ENCODE measurements at places on chromosomes 11 and 22.

DNA sequence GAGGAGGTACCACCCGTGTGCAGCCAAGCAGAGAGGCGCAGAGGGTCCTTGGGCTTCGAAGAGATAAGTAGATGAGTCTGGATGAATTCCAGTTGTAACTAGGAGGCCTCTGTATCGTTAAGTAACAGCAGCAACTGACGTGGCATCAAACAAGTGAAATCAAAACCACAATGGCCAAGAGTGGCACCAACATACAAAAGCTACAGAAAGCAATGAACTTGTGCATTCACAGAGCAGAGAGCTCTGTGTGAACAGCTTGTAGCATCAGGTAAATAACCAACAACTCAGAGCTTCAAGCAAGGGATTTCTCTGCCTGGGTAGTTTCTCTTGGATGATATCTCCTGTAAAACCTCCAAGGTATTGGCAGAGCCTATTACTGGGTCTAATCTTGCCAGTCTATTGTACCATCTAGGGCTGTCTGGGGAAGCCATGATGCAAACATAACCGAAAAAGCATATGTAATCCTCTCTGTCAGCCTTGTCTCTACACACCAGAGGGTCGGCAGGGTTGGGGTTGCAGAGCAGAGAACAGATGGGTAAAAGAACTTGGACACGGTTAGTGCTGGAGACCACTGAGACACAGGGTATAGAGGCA lies 83.1 kb upstream of the USP47 start:
- DNase-seq = no peak

DNA sequence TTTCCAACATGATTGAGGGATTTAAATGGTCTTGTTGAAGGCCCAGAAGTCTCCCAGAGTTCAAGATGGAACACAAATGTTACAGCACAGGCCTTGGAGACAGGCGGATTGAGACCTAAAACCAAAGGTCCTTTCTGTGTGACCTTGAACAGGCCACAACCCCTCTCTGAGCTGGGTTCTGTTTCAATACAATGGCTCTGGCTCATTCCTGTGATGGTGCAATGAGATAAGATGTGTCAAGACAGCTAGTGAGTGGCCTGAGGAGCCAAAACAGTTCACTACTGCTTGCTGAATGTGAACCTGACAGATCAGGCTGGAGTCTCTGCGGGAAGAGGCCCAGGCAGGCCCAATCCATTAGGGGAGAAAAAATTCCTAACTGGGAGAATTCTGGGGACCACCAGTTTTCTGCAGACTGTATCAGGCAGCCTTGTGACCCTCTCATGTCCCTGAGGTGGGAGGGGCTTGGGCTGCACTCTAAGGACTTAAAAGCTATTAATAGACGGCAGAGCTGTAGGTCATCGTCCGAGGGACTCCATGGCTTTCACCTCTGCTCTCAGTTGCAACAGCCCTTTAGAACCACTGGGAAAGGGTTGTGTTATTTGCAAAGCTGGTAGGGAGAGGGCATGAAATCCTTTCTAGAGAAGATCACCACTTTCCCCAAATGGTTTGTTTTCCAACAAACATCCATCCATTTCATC lies 126.1 kb upstream of the TEAD1 start:
- no peak for DNase-seq

DNA sequence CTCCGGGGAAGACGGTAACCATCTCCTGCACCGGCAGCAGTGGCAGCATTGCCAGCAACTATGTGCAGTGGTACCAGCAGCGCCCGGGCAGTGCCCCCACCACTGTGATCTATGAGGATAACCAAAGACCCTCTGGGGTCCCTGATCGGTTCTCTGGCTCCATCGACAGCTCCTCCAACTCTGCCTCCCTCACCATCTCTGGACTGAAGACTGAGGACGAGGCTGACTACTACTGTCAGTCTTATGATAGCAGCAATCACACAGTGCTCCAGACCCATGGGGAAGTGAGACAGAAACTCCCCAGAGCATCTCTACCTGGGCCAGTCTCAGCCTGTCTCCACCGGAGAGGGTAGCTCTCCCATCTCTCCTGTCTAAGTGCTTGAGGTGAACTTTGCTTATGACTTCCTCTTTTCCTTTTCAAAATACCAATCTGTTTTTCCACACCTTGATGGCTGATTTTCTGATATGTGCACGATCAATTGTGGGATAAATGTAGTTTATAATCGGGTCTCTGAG lies 48.5 kb upstream of the VPREB1 start:
- no peak for DNase-seq

DNA sequence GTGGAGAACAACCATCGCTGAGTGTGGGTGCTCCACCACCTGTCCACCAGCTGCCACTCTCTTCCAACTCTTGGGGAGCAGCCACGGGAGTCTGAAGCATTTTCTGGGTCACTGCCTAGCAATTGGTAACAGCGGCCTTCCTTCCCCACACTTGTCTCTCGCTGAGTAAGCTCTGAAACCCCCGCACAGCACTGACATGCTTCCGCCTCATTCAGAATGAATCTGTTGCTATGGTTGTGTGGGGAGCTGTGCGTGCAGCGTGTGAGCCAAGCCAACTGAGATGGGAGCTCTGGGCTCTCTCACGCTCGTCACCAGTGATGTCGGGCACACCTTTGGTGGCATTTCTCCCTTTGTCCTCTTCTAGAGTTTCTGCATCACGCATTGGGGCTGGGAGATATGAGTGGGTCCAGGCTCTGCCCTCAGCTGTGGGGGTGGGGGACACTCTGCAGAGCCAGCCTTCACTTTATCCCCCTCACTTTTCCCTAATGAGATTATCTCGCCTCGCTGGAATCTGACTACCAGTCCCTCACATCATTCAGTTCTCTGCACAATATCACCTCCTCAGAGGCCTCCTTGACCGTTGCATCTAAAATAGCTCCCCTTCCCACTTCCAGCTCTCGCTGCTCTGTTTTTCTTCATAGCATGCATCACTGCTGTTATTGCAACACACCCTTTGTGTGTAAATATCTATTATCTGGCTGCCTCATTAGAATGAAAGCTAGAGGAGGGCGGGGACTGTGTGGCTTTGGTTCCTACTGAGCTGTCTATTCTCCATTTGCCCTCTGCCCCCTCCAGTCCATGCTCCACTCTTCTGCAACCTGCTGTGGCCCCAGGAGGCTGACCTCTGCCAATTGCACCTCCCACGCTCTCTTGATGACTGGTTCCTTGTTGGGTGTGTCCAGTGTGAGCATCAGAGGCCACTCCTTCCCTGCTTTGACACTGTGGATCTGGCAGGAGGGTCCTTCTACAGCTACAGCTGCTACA lies 569.9 kb upstream of the CADM1 start:
- DNase-seq = no peak

- no peak for DNase-seq
Measured at GRCh38 chr11:105361651-105362050, 222.1 kb upstream of the CARD18 start.

- DNase-seq = peak; percentile 86
Measured at GRCh38 chr11:134139873-134140331, 71.0 kb downstream of the JAM3 start.

- DNase-seq = no peak
Measured at GRCh38 chr11:20064961-20065405, 95.3 kb downstream of the DBX1 start.

DNA sequence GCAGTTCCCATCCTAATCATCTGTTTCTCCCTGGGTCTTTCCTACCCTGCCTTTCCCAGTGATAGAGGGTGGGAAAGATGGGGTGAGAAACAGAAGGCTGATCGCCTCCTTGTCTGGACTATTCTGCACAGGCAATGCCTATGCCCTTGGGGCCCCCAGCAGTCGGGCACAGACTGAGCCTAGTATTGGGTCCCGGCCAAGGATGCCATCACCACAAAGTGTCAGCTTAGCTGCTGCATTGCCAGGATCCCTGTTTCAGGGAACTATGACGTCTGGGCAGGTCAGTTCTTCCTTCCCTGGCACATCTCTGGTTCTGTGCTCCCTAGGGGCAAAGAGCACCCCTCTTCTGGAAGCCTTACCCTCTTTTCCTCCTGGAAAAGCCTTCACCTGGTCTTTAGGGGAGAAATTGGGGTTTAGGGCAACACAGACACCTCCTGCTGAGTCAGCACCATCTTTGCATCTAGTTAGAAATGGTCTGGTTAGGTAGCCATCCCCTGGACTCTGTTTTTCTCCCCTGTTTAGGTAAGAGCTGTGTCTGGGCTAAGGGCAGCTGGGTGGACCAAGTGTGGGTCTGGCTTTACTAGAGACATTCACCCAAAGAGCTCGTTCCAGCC lies 2.1 kb downstream of the ADAMTS8 start:
- DNase-seq = no peak

GRCh38 chr11:33835143-33835878 lies 56.6 kb downstream of the LMO2 start:
- peak; percentile 71 for DNase-seq

DNA sequence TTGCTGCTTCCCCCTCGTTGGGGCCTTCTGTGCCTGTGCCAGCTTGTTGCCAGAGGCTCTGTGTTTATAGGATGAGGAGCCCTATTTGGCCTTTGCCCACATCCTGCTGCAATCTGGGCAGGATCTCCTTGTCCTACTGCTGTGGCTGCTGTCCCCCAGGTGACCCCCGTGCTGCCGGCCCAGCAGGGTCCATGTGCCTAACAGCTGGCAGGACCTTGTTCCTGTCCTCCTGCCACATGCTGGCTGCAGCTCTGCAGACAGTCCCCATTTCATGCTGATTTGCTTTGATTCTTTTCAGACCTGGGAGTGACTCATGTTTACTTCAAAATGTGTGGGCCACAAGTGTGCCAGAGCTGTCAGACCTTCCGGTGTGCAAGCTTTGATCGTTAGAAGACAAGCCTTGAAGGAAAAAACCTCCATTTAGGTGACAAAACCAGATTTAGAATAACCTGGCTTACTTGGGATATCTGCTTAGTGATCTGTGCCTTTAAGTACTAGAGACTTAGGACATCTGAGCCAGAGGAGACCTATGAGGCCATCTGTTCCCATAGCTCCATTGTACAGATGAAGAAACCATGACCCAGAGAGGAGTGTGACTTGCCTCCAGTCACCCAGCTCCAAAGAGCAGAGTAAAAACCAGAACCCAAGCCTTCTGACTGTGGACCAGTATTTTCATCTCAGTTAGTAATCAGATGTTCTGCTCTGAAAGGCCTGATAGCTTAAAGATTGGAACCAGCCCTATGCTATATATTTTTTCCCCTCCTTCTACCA lies 11.1 kb downstream of the NAV2 start:
- DNase-seq = peak; percentile 42

- DNase-seq = no peak
Measured at GRCh38 chr22:26072621-26073020, 96.6 kb upstream of the SEZ6L start.

DNA sequence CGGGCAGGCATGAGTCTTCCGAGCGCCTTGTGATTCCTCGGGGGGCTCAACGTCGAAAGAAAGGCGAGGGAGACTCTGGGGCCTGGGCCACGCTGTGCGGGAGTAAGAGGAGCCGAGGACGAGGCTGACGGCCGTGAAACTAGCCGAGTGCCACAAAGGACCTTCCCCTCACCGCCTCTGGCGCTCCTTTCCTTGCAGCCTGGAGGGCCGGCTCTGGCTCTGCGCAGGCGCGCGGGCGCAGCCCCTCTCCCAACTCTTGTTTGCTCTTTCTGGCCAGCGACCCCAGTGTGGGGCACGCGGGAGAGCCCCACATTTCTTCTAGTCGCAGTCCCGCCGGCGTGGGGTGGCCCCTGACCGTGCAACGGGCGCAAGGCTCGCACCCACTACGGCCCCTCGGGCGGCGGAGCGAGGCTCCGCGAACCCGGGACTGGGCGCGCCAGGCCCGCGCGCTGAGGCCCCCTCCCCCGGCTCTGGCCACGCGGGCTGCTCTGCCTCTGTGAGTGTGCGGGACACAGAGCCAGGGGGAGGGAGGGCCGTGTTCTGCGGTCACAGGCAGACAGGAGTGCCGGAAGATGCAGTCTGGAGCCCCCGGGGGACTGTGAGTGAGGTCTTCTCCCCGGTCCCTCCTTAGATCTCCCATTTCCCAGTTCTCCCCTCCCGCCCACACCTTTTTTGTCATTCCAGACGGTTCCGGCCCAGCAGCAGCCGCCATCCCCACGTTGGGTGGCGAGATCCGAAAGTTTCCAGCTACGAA lies 1.0 kb upstream of the TOB2 start:
- DNase-seq = peak; percentile 68

DNA sequence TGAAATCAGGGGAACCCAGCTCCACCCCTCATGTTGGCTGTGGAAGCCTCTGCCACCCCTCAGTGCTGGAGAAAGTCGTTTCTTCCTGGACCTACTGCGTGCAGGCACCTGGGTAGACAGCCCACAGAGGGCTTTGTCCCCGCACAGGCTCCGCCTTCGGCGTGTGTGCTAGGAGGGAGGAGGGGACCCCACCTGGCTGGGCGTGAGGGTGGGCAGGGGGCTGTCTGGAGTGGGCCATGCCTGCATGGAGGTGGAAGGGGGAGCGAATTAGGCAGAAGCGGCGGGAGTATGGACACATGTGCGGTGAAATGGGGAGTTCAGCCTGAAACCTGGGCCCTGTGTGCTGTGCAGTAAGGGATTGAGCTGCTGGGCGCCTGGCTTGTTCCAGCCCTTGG lies 49.3 kb downstream of the FBLN1 start:
- no peak for DNase-seq
